Stimulated activated CD4-positive, alpha-beta T cell treated with anti-CD3 and anti-CD28 coated beads, Interleukin-1b, Interleukin-23, amount 100 ng/mL, for 24 hours (primary cell): ENCODE measurements at places on chromosomes 1 and 21.

DNA sequence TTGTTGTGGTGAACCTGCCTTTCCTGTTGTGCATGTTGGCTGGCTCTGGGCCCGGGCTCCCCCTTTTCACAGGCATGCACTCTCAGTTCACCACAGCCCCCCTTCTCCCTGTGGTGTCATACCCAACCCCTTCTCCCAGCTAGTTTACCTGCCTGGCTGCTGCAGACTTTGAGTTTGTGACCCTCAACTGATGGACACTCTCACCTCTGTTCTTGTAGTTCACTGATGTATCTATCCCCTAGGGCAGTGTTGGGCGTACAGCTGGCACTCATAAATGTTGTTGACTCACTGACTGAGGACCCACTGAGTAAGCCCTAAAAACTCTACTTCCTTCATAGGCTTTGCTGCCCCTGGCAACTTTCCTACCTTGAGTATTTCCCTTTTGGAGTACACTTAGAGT, 54.9 kb downstream of the WDR64 start:
- no peak for DNase-seq

DNA sequence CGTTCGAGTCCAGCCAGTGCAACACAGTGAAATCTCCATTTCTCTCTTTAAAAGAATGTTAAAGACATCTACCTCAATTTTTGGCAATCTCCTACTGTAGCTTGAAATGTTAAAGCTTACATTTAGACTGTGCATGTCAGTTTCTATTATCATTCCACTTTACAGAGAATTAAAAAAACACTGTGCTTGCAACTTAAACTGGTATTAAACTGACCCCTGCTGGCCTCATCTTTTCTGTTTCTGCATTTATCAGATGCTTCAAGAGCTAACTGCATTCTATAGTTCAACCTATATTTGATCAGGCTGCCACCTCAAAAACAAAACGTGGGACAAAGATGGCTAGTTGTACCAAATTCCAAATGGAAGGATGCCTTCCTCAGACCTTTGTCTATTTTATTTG, 226.5 kb downstream of the SMYD3 start:
- no peak for DNase-seq

DNA sequence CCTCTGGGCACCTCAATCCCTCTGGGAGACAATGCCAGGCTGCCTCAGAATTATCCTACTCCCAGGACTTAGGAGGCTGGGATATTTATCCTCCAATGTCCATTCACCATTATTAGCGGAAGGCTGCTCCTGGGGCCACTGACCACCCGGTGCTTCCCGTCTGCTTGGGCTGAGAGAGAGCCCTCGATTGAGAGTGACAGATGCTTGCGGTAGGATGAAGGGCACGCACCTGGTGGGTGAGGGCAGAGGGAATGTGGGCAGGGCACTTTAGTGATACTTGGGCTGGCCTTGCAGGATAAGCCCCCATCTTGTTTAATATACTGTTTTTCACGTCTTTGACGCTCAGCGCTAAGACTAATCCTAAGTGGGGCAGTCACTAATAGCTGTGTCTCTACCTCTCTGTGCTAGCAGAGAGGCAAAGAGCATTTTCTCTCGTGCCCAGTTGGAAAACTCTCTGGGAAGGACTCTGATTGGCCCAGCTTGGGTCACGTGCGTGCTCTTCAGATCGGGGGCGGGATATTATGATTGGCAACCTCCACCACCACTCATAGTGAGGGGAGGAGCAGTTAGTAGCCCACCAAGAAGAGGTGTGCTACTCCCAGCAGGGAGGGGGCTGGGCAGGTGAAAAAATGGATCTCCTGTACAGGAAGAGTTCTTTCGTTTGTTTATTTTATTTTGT, 10.6 kb upstream of the PARS2 start:
- DNase-seq, result no peak

DNA sequence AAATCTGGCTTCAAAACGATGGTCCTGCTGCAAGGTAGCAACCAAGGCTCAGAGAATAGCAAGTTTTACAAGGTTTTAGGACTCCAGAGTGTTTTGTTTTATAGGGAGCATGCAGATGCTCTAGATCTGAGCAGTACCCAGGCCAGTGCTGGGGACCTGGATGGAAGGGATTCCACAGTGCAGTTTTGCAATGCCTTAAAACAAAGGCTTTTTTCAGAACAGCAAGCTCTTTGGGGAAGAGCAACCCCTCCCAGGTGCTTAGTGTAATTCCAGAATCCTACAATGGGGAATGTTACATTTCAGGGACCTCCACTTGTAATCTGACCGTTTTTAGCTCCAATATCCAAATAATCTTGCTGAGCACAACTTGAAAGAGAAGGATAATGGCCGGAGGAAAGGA, 6.7 kb downstream of the ROR1 start:
- DNase-seq, result no peak

- no peak for DNase-seq
These were observed 50.4 kb downstream of the GATAD2B start for GRCh38 chr1:153872331-153872730.
